ENCODE measurements at places on chromosomes 11 and 22.

GRCh38 chr11:17423533-17424310 lies 35.3 kb upstream of the KCNJ11 start:
- DNase-seq = no peak

GRCh38 chr11:113286509-113287497 lies 27.6 kb upstream of the TTC12 start:
- DNase-seq = no peak

DNA sequence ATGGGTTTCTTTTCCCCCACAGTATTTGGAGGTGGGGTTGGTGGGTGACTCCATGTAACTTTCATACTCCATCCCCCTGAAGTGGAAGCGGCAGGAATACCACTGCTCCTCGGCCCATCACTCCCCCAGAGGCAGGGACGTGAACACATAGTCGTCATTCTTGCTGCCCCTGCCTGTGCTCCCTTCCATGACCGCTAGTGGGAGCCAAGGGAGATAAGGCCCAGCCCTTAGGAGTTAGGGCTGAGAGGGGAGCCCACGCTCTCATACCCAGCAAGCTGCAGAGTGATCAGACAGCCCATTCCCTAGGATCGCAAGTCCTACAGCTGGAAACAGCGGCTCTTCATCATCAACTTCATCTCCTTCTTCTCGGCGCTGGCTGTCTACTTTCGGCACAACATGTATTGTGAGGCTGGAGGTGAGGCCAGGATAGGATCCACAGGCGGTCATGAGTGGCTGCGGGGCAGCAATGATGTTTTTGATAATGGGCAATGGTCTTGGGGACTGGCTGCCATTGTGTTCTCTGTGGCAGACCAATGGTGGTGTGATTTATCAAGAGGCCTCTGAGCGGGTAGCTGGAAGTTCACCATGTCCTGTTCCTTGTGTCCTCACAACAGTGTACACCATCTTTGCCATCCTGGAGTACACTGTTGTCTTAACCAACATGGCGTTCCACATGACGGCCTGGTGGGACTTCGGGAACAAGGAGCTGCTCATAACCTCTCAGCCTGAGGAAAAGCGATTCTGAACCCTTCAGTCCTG lies 15.9 kb downstream of the RHOG start:
- peak; percentile 81 for DNase-seq

DNA sequence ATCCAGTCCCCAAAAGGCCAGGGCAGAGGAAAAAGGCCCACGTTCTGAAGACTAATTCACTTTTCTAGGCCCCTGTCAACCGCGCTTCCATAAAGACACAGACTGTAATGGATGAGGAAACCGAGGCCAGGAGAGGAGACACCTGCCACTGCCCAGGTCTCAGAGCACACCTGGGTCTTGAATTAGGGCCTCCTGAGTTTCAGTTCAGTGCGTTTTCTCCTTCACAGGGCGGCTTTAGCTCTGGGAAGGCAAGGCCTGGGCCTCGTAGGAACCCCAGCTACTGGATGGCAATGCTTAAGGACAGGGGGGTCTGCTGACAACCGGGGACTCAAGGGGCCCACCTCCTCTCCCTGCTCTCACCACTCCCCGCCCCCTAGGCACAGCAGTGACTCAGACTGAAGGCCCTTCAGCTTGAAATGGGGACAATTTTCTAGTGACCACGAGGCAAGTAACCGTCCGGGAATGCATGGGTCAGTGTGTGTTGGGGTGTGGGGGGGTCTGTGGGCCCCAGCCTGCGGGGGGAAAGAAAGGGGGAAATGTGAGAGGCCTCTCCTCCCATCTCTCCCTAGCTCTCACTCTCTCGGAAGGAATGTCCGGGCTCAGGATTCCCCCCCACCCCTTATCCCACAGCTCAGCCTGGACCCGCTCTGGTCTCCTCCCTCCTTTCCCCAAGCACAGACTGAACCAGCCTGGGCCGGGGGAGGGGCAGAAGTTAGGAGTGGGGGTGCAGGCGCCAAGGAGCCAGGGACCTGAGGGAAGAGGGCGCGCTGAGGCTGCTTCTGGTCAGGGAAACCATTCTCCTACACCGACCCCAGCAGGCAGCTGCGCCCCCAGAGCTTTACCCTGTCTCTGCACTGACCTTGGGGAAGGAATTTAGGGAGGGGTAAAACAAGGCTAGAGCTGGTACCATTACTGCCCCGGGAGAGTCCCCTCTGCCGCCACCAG lies 17.2 kb downstream of the CREB3L1 start:
- no peak for DNase-seq

DNA sequence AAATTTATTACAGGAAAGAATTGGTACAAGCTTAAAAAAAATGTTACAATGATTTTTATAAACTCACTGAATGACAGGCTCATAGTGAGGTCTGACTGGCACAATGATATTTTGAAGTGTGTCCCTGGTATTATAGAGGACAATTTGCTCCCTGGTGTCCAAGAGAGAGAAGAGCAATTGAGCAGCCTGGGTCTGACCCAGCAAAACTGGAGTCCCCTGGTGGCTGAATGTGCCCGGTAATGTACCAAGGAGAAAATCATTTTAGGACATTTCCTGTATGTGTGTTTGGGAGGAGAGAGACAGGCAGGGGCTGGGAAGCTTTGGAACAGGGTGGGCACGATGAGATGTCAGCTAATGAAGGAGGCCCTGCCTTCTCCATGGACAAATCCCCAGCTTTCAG lies 125.3 kb downstream of the APOL5 start:
- DNase-seq = no peak

DNA sequence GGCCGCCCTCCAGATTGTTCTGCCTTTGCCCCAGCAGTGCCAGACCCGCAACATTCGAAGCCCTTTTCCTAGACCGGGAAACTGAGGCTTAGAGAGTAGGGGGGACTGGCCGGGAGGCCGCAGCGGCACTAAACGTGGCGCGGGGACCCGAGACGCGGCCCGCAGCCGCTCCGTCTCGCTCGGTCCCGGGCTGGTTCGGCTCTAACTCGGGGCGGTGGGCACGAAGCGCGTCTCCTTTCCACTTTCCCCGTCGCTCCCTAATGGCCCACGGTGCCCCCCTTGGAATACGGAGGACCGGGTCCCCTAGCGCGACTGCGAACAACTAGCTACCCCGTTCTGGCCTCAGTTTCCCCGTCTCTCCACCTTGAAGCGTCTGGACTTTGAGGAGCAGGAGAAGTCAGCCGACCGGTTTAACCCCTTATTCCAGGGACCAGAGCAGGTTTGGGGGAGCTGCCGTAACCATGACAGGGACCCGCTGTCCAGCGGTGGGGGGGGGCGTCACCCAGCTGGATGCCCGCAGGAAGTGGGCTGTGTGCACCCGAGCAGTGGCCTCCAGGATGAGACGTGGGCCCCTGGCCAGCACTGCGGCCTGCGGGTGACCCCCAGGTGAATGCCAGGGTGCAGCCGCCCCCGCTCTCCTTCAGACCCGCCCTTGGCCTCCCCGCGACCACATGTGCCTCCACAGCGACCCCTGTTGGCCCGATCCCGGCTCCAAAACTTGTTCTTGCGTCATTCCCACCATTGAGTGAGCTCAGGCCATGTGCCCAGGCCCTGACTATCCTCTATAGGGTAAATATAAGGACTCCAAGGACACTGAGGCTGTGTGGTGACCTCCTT lies 1.1 kb downstream of the CDC42EP1 start:
- DNase-seq = peak; percentile 71

- no peak for DNase-seq
Measured at GRCh38 chr11:130554241-130555055, 106.0 kb downstream of the ADAMTS15 start.

DNA sequence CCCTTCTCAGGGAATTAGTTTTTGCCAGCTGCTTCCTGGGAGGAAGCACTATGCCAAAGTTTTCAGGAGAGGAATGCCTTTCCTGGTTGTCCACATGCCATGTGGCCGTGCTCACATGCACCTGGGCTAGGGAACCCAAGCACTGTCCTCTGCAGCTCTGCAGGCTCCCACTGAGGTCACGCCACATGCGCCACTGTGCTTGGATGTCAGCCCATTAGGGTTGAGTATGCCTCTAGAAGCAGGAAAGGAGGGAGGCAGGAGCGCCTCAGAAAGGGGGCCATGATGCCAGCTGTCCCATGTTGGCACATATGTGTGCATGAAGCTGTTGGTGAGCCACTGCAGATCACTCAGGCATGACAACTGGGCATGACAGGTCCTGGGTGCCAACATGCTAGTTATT lies 81.6 kb upstream of the SUSD2 start:
- DNase-seq = no peak

DNA sequence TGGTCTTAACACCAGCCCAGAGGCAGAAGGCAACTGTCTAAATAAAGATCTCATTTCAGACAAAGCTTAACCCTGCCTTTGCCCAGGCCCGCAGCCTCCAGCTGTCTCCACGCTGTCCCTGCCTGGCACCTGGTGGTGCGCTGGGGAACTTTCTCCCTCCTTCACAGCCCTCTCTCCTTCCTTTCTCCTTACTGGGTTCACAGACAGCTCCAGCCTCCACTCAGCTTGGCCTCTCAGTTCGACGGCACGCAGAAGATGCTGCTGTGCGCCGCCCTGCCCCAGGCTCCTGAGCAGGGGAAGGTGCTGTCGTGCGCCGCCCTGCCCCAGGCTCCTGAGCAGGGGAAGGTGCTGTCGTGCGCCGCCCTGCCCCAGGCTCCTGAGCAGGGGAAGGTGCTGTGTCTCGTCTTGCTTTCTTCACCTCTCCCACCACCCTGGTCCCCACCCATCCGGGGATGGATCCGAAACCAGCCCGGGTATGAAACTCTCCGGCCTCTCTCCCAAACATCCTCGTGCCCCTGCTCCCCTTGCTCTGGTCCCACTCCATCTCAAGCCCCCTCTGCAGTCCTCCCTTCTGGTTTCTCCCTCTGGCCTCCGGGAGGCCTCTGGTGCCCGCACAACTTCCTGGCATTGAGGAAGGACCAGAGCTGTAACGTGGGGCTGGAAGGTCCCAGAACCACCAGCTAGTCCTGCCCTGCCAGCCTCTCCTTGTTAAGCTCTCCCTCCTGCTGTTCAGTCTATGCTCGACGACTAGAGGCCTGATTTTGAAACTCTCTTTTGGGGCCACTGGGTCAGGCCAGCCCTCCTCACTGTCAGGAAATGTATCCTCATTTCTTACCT lies 22.9 kb upstream of the JAM3 start:
- no peak for DNase-seq

DNA sequence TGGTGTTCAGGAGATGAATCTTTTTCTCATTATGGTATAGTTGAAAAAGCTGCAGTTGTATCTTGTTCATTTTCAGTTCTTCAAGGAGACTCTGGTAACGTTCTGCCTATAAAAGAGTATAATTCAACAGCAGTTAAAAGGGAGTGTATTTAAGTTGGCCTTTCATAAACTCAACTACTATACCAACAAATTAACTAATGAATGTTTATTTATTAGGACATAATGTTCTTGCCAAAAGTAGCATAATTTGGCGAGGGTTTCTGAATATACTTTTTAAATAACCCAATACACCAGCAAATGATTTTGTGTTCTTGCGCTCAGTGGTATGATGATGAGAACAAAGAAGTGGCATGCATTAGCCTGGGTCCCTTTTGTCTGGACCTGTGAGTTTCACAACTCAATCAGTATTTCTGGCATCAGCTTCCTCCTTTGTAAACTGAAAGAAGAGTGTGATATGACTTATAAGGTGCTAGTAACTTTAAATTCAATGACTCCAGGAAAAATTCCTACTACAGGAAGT lies 10.9 kb downstream of the SMC1B start:
- DNase-seq = no peak

DNA sequence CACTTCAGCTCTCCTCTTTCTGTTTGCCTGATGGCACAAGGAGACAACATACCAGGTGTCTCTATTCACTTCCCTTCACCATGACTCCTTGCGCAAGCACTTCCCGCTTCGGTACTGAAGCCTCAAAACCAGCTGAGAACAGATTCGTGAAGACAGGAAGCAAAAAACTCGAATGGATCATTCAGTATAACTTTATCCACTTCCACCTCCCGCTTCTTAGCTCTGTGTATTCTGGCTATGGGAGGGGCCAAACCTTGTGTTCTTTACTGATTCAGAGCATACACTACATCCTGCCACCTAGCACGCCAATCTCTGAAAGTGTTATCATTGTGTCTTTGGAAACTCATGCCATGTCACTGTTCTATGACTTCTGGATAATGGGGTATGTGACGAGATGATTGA lies 62.2 kb upstream of the ADA2 start:
- DNase-seq = peak; percentile 13

DNA sequence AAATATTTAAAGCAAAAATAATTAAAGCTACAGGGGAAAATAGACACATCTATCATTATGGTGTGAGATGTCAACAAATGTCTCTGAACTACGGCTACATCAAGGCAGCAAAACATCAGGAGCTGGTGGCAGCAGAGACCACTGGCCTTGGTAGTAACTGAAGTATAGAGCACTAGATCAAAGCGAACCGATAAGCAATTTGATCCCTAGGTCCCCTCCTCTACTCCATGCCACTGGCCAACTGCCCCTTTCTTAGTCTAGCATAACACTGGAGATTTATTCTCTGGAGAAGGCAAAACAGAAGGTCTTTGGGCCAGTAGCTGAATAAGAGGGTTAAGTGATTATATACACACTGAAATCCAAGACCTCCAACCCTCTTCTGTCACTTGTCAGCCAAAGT lies 13.6 kb upstream of the RAB3IL1 start:
- no peak for DNase-seq

DNA sequence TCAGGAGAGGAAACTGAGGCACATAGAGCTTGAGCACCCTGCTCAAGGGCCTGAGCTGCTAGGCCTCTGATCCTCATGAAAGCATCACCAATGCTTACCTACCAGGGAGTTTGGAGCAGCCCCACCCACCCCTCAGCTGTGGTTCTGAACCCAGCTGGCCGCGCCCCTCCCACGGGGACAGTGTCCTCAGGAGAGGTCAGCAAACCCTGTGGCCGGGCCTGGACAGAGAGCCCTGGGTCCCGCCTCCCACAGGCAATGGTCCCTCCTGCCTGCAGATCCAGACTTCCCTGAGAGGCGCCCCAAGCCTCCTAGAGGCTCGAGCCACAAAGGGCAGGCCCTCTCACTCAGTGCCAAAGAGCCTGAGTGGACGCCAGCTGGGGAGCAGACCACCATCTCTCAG lies 184.9 kb downstream of the BRD1 start:
- no peak for DNase-seq

- no peak for DNase-seq
Measured at GRCh38 chr11:22151649-22152197, 41.2 kb upstream of the ANO5 start.

DNA sequence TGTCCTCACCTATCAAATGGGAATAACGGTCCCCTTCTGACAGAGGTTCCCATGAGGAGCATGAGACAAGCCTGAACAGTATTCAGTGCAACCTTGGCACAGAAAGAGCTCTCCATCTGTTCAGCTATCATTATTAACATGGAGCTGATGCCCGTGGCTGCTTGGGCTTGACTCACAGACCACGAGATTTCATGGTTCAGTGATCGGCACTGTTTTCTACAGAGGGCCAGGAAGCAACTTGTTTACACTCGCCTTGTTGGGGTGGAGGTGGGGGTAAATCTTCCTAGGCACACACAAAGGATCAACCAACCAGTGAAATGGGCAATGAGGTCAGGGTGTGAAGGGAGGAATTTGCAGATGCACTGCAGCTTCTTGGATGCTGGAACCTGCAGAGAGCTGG lies 88.2 kb downstream of the CWC15 start:
- no peak for DNase-seq

DNA sequence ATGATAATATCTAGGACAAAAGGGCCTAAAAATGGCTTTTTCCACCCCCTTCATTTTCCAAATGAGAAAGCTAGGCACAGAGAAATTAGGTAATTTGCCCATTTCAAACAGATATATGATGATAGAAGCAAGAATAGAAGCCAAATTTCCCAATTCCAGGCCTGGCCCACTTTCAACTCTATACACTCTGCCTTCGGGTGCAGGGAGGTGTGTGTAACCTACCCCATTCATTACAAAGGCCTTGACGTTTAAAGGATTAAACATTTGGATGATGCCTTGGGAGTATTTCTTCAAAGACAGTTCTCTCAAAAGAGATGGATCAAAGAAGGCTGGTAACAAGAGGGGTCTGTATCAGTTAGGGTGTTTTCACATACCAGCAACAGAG lies 134.1 kb downstream of the CCDC34 start:
- DNase-seq = no peak
